Kidney (tissue), 22 donors: ENCODE measurements at places on chromosomes 5 and 9. TPM values are rescaled to one million over a fixed set of nuclear protein-coding genes. Genes with fewer than 3 reads are reported as not detected.

GRCh38 chr9:106857811-106858470 is 5.0 kb upstream of the ZNF462 start:
- no peaks in the 10 kb centered on the region for H3K36me3 ChIP-seq
- no peaks in the 10 kb centered on the region for H3K4me1 ChIP-seq
- H3K27me3 ChIP-seq, result no peaks in the 10 kb centered on the region

- no peaks in the 10 kb centered on the region for H3K36me3 ChIP-seq
- H3K27ac ChIP-seq, result no peak overlapping the region
- no peaks in the 10 kb centered on the region for H3K4me1 ChIP-seq
- H3K4me3 ChIP-seq, result no peak overlapping the region
Measured at GRCh38 chr9:13388157-13388556, 108.7 kb upstream of the MPDZ start.

DNA sequence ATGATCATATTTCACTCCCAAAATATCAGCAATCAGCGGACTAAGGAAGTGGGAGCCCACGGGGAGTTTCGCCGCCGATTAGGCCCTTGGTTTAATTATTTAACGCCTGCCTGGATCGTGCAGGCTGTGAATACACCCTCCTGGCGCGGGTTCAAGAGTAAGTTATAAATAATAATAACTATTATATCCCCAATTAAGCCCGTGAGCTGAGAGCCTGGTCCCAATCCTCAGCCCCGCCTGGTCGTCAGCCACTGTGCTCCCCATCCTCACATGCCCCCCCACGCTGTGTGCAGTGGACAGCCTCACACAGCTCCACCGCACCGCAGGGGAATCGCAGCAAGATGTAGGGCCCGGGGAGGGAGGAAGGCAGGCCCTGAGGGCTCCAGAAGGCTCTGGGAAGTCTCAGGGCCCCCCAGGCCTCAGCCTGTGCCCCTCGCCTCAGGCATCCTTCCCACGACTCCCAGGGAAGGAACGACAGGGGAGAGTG is 10.8 kb upstream of the PRRX2 start:
- no peaks in the 10 kb centered on the region for H3K27me3 ChIP-seq
- peak overlapping the region; percentile 43 for H3K4me3 ChIP-seq
- no peaks in the 10 kb centered on the region for H3K4me1 ChIP-seq
- H3K36me3 ChIP-seq, result no peaks in the 10 kb centered on the region

- no peak for DNase-seq
- H3K27ac ChIP-seq, result no peak overlapping the region
- H3K4me1 ChIP-seq, result no peaks in the 10 kb centered on the region
- no peaks in the 10 kb centered on the region for H3K27me3 ChIP-seq
Measured at GRCh38 chr9:89527084-89527483, 29.2 kb upstream of the SEMA4D start.

GRCh38 chr5:120735076-120735475 is 271.0 kb downstream of the PRR16 start:
- H3K4me1 ChIP-seq, result no peaks in the 10 kb centered on the region
- no peak overlapping the region for H3K27ac ChIP-seq
- DNase-seq, result no peak
- no peak overlapping the region for H3K4me3 ChIP-seq
- H3K36me3 ChIP-seq, result no peaks in the 10 kb centered on the region

DNA sequence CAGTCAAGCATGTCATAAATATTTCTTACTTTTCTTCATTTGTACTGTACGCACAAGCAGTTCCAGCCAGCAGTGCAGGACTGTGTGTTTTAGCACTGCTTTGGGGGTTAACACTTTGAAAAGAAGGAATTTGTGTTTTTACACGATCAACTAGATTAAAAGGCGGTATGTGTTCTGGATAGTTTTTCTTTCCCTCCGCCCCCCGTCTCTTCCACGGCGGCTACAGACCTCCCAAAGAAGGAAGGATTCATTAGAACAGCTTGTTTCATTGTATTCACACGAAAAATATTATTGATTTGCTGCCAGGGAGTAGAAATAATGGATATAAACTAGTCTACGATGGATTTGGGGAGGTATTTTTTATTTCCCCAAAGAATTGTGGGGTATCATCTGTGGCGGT is 336.8 kb upstream of the RFX3 start:
- H3K4me1 ChIP-seq, result peaks cover 2% of the 10 kb centered on the region
- H3K27me3 ChIP-seq, result no peaks in the 10 kb centered on the region
- no peaks in the 10 kb centered on the region for H3K36me3 ChIP-seq
- no peak for DNase-seq
- H3K27ac ChIP-seq, result no peak overlapping the region

- no peaks in the 10 kb centered on the region for H3K27me3 ChIP-seq
- no peak overlapping the region for H3K4me3 ChIP-seq
- H3K4me1 ChIP-seq, result peaks cover 6% of the 10 kb centered on the region
- no peak for DNase-seq
- no peak overlapping the region for H3K27ac ChIP-seq
- no peaks in the 10 kb centered on the region for H3K36me3 ChIP-seq
Measured at GRCh38 chr5:107384256-107384655, 286.5 kb downstream of the EFNA5 start.

DNA sequence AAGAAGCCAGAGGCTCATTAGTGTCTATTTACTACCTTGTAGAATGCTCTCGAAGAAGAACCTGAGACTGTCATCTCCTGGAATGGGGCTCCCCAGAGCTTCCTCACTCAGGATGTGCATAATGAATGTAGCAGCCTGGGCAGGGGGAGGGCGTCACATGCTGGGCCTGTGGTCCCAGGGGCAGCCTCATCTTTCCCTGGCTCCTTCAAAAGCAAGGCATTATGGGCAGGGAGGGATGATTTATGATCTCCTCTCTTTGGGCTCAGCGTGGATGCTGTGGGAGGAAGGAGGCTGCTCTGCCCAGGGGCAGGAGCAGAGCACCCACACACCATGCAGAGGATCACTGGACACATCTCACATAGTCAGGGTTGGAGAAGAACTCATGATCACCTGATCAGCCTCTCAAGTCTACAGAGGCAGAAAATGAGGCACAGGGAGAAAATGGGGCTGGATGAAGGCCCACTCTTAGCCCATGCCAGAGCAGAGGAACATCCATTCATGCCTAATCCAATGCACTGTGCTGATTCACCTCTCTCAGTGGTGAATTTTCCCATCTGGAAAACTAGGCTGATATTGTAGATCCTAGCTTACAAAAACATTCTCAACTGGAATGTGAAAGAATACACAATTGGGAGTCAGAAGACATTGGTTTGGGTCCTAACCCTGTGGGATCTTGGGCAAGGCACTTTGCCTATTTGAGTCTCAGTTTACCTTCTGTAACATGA is 173.7 kb downstream of the CARTPT start:
- H3K27ac ChIP-seq, result no peak overlapping the region
- no peak for DNase-seq
- H3K4me3 ChIP-seq, result no peak overlapping the region
- H3K27me3 ChIP-seq, result no peaks in the 10 kb centered on the region
- H3K36me3 ChIP-seq, result no peaks in the 10 kb centered on the region
- H3K4me1 ChIP-seq, result no peaks in the 10 kb centered on the region

Gene PCDHA9
- total RNA-seq, result 0.85 TPM

Gene CCIN
- 0.13 TPM for total RNA-seq

Gene PCDHB5
- total RNA-seq, result 7.5 TPM

Gene ROR2
- 5.7 TPM for total RNA-seq

Gene DND1
- 1.0 TPM for total RNA-seq
